D721Med (cell line): ENCODE measurements at places on chromosomes 2 and 18.
A peak's percentile ranks its signal among the peaks of the same experiment; 100 is the strongest.

- no peak for DNase-seq
These were observed 11.3 kb downstream of the UPP2 start for GRCh38 chr2:158112992-158113391.

DNA sequence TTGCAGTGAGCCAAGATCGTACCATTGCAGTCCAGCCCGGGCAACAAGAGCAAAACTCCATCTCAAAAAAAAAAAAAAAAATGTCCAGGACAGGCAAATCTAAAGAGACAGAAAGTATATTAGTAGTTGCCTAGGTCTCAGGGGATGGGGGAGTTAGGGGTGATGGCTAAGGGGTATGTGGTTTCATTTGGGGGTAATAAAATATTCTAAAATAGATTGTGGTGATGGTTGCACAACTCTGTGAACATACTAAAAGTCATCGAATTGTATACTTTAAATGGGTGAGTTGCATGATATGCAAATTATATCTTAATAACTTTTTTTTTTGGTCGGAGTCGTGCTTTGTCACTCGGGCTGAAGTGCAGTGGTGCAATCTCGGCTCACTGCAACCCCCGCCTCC, 34.2 kb upstream of the ACTR2 start:
- no peak for DNase-seq

DNA sequence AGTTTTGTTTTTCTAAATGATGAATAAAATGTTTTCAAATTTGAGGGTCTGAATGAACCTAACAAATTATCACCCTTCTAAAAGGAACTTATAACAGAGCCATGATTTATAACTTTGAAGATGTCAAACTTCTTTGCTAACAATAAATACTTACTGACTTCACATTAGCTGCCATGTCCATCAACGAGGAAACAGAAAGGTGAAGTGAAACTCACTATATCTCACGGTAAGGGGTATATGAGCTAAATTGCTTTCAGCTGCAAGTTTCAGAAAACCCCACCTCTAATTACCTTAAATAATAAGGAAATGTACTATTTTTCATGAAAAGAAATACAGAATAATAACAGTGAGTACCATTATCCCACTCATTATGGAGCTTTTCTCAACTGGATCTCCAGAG, 350.8 kb upstream of the NT5C1B start:
- DNase-seq, result no peak

GRCh38 chr2:156003780-156004179, 328.7 kb downstream of the NR4A2 start:
- DNase-seq, result no peak

GRCh38 chr2:216768908-216769411, 73.6 kb upstream of the IGFBP5 start:
- no peak for DNase-seq

DNA sequence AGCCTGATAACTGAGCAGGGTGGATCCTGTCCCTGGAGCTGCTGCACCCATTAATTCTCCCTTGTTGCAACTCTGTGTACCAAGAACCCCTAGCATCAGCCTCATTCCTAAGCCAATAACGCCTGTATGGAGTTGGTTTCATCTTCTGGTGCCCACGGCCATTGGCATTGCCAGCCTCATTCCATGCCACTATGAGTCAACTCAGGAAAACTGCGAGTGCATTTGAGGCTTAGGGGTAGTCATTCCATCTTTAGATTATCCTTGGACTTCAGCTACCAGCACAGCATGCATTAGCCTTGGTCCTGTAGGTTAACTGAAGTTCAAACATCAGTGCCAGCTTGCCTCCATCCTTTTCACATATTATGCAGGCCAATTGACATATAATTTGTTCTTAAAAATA, 1.4 kb upstream of the TRIM54 start:
- DNase-seq, result no peak

DNA sequence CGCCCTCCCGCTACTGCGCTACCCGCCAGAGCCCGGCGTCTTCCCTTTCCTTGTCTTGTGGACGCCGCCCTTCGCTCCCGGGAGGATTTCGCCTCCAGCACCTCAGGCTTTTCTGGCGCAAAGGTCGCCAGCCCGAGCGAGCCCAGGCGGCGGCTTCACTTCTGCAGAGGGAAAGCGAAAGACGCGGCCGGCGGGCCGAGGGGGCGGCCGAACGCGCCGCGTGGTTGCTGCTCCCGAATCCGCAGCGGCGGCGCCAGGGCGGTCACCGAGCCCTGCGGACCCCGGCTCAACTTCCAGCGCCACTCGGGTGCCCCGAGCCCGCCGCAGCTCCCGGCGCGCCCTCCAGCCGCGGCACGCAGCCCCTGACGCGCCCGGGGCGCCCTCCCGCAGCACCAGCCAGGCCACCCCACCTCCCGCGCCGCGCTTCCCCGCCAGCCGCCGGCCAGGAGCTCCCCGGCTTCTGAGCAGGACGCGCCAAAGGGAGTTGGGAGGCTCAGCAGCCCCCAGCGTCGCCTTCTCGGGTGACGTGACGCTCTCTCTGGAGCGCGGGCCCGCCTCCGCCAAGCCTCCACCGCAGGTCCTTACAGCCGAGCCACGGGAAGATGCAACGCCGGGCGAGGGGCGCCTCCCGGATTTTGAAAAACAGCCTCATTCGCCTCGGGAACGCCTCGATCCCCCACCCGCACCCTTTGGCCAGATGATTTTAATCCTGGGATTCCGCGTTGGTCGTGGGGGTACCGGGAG, 84.9 kb upstream of the EPB41L3 start:
- peak; percentile 34 for DNase-seq

DNA sequence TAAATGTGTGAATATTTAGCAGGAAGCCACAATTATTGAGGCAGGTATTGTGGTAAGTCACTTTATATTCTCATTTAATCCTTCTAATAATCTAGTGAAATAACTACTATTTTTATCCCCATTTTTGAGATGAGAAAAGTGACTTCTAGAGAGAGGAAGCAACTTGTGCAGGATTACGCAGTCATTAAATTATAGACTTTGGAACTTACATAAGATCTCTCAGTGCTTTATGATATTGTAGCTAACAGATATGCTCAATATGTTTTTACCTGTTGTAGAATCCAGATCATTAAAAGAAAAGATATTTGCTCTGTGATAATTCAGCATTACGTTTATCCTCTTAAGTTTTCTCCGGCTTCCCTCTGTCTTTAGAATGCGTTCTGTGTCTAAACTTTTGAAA, 50.5 kb downstream of the MBD5 start:
- DNase-seq, result no peak

DNA sequence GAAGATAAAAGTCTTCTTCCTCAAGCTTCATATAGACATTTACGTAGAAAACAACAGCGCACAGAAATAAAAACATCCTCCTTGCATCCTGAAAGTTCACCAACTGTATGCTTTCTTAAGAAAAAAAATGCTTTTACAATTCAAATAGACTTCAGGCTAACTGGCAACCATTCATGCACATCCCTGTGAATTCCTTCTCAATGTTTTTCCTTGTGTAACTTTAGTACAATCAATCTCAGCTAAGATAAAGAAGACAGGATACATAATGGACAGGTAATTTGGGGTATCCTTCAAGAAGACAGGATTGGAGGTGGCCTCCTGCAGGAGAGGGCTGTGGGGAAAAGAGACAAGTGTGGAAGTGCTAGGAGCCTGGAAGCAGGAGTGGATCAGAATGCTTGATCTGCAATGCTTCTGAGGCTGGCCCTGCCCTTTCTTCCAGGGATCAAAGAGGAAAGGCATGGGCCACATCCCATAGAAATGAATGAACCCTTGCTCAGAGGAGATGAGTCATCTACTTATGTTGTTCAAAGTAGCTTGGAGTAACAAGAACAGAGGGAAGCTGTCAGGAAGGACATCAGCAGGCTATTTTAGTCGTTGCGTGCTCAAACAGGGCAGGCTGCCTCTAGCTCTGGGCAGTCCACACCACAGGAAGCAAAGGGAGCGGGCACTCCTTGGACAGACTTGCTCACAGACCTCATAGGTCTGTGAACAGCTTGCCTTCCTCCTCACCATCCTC, 126.6 kb downstream of the TMEM131 start:
- DNase-seq, result no peak

- no peak for DNase-seq
These were observed 570.7 kb downstream of the EPHA4 start for GRCh38 chr2:221001381-221001801.

GRCh38 chr2:69422198-69422597, 15.0 kb downstream of the NFU1 start:
- DNase-seq, result no peak

DNA sequence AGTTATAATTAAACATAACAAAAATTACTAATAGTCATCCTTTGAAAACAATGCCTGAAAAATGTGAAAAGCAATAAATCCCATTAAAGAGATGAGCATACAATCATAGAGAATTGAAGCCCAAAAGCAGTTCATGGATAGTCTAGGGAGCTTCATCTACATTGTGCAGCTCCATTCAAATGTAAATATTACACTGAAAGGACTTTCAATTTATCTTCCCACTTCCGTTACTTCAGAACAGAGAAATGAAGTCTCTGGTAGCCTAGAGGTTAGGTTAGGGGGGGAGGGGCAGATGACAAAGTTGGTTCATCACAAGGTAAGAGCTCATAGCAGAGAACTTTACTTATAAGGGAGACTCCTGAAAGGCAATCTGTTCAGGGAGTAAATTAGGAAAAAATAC, 126.6 kb upstream of the RGPD4 start:
- no peak for DNase-seq

- DNase-seq, result no peak
These were observed 26.3 kb downstream of the ITM2C start for GRCh38 chr2:230891064-230891463.

DNA sequence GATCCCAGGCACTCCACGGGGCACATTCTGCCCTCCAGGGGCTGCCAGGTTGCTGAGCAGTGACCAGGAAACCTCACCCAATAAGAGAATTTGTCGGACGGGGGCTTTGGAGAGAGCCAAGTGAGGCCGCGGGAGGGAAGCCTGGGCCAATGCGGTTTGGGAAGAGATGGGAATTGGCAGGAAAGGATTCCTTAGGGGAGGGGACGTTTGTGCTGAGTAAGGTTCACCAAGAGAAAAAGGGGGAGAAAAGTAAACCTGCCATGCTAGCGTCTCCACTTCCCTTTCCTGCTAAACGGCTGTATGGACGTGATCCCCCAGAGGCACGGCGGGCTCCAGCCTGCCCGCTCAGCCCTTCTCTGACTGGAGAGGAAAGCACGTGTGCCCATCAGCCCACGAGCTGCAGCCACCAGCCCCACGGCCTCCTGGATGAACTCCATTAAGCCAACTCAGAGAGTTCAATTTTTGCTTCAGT, 194.4 kb upstream of the ID2 start:
- no peak for DNase-seq

GRCh38 chr18:32308493-32309120, 118.8 kb downstream of the MEP1B start:
- no peak for DNase-seq

DNA sequence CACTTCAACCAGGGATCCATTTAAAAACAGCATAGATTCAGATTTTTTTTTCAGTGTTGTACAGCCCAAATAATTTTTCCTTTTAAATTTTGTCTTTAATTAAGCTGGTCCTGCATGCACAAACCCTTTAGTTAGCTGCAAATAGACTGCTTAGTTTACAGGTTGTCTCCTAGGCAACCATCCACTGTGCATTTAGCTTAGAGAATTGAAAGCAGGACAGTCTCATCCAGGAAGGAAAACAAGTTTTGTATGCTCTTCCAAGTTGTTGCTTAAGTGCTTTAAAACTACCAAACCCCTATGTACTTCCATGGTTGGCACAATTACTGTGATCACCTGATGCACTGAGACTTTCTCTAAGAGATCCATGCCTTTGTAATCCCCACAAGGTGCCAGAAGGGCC, at the start of gene MAP3K19:
Gene MAP3K19 (minus strand): TSS at position 148 of the 400 bp plus-strand sequence. CDS start 22,800 bp downstream, outside the sequence.
- DNase-seq, result no peak

GRCh38 chr18:55290898-55291297, 297.1 kb downstream of the TCF4 start:
- DNase-seq, result no peak

DNA sequence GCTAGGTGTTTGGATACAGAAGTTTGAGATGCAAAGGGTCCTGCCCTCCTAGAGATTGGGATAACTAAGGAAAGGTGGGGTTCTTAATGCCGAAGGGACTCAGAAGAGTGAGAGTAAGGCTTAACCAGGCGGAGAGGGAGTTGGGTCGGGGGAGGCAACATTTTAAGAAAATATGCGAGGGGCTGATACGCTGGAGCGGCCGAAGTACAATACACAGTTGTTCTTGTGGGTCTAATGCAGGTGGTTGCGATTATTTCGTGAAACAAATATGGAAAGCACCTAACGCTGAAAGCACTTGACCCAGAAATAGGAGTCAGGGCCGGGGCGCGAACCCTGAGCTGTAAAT, 344 bp upstream of the MRPL33 start:
- no peak for DNase-seq

DNA sequence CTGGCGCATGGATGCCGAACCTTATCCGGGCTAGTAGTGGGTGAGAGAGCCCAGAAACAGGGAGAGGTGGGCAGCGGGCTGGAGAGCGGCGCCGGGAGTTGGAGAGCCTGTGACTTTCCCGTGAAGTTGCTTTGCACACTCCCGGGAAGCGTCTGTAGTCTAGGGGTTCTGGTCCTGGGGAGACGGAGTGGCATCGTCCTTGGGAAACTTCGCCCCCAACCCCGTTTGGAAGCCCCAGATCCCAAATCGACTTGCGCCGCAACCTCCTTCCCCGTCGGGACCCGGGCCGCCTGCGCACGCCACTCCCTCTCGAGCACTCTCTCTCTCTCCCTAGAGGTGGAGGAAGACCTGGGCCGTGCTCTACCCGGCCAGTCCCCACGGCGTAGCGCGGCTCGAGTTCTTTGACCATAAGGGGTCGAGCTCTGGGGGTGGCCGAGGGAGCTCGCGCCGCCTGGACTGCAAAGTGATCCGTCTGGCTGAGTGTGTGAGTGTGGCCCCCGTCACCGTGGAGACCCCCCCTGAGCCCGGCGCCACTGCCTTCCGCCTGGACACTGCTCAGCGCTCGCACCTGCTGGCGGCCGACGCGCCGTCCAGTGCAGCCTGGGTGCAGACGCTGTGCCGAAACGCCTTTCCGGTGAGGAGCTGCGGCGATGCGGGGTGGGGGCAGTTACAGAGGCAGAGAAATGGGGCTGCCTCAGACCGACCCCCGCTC, 456 bp downstream of the DOK1 start:
- no peak for DNase-seq

DNA sequence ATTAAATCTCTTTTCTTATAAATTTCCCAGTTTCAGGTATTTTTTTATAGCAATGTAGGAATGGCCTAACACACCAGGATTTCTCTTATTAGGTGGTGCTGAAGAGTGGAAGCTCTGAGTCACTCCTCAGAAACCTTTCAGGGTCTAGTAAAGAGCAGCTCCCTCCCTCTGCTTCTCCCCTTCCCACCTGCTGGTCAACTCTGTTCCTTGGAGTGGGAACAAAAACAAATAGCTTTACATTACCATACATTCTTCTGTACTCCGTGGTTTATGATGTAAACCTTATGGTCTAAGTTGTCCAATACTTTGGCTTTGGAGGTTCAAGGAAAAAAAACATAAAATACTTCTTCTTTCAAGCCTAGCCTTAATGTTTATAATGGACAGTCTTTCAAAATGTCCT, 2.7 kb upstream of the IL1R1 start:
- no peak for DNase-seq
